Foreskin keratinocyte (primary cell): ENCODE measurements at places on chromosomes 5 and 9. TPM values are rescaled to one million over a fixed set of nuclear protein-coding genes. Genes with fewer than 3 reads are reported as not detected.

GRCh38 chr9:124929464-124929863, 11.4 kb downstream of the GOLGA1 start:
- DNase-seq = no peak

DNA sequence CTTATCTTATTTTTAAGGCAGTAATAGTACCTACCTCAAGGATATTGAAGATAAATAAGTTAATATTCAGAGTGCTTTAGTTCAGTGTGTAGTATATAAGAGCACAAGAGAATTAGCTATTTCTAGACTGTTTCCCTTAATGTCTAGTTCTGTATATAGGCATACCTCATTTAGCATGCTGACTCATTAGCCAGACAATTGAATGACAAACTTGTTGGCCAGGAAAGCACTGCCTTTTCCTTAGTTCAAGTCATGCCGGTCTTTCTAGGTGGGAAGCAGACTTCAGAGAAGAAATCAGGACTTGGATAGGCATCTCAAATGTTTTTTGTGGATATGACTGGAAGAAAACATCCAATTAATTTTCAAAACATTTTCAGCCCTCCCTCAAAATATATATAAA, 3.2 kb upstream of the FBXO4 start:
- DNase-seq = peak; percentile 40

GRCh38 chr5:167503926-167504720, 787.3 kb upstream of the WWC1 start:
- no peak for DNase-seq

DNA sequence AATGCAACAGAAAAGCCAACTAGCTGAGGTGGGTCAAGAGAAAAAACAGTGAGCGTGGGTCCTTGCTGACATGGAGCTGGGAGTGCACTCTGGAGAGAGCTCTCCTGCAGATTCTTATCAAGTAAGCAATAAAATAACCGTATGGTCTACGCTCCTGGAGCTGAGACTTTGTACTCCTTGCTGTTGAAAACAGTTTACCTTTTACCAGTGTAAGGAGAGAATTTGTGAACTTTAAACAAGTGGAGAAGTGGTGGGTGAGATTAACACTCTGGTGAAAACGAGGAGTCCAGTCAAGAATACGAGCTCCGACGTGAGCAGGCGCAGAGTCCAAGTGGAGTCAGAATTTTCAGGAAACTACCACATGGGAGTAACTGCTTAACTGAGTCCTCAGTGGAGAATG, 156.1 kb upstream of the ERCC6L2 start:
- DNase-seq = no peak

GRCh38 chr5:173664154-173664526, 47.7 kb upstream of the BOD1 start:
- no peak for DNase-seq

GRCh38 chr9:79719989-79720388, 148.2 kb downstream of the TLE4 start:
- DNase-seq = no peak

GRCh38 chr9:130608554-130609134, 29.3 kb downstream of the FUBP3 start:
- no peak for DNase-seq

DNA sequence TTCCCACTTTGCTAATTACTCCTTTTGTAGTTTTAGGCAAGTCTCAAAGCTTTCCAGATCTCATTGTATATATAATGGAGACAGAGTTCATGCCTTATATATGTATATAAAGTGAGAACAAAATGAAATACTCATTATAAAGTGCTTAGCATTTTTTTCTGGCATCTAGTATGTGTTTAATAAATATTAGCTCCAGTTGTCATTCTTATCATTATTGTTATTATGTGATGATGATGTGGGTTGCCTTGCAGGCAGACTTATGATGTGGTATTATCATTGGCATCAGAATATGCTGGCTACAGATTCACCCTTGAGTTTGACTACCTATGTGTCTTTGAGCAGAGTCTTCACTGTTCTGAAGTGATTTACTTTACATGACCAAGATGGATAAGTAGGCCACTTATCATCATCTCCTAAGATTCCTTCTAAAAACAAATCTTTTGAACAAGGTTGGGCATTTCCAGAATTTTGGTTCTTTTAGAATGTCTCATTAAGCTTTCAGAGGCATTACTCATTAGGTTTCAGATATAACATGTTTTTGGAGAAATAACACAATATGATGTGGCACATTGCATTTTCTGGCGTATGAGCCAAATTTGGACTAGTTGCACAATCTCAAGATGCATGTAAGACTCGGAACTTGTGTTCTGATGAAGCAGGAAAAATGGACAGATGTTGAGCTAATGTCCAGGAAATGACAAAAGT, 145.6 kb upstream of the TNC start:
- peak; percentile 81 for DNase-seq

DNA sequence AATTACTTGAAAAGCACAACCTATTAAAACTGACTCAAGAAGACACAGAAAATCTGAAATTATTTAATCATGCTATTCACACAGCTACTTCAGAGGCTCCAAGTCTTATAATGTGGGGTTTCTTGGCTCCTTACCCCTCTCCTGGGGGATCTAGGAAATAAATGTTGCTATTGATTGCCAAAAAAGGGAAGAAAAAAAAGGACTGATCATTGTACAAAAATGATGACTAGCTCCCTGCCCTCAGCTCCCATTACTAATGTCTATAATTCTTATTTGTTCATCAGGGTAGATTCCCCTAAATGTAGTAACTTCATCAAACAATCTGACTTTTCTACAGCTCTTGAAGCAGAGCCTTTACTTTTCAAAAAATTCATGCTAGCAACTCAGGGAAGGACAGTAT, 3.3 kb upstream of the SMC5 start:
- DNase-seq = peak; percentile 26

DNA sequence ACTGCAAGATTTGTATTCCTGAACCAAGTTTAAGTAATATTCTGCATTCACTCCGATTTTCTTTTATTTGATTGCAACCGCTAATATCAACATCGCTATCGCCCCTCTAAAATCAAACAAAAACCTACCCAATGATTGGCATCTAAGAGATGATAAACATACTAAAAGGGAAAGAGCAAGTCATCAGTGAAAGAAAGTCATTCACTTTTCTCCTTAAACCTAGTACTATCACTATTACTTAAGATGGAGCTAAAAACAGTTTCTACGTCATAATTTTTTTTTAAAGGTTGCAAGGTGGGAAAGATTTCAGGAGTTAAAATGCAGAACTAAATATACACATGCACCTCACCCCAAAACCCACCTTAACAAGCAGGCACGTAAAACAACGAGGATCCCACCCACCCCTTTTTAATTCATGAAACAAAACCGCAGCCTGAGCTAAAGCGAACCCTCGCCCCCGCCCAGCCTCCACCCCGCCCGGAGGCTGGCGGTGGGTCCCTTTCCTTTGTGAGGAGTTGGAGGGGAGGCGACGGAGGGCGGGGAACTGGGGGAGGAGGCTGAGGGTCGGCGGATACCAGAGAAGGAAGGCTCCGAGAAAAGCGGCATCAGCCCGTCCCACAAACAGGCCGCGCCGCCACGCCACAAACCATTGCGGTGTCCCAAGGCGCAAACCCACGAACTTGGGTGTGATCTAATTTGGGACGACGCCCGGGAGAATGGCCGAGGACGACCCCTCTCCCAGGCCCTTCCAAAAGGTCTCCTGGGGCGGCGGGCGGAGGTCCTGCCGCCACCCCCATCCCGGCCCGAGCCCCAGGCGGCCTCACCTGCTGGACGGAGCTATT, 861 bp downstream of the UBQLN1 start:
- no peak for DNase-seq

DNA sequence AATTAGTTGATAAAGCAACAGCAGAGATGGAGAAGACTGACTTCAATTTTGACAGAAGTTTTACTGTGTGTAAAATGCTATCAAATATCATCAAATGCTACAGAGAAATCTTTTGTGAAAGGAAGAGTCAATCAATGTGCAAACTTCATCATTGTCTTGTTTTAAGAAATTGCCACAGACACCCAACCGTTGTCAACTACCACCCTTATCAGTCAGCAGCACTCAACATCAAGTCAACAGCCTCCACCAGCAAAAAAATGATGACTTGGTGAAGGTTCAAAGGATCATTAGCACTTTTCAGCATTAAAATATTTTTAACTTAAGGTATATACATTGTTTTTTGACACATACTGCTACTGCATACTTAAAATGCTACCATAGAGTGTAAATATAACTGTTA, 888.8 kb downstream of the CDH18 start:
- no peak for DNase-seq

GRCh38 chr5:53552561-53552960, 7.9 kb upstream of the NDUFS4 start:
- no peak for DNase-seq

- DNase-seq = no peak
These were observed 141.0 kb downstream of the AGTPBP1 start for GRCh38 chr9:85600675-85601263.

DNA sequence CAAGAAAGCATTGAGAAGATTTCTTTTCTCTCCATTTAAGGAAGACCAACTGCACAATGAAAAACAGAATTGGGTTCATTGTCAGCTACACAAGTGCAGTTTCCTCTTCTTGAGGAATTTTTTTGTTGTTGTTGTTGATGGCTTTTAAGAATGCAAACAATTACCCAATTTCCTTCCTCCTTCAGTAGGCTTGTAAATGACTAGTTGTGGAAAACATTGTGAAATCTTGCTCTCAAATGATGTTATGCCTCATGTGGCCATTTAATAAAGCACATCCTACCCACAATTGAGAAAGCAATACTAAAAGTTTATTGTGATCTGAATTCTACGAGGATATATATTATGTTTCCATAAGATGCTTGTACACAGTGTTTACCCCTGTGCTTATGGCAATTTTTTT, 171.6 kb downstream of the FAM174A start:
- peak; percentile 30 for DNase-seq

GRCh38 chr5:103232393-103232999, 26.1 kb upstream of the MACIR start:
- DNase-seq = no peak

GRCh38 chr9:98727428-98727827, 18.7 kb upstream of the GABBR2 start:
- no peak for DNase-seq

- DNase-seq = peak; percentile 92
These were observed 38.3 kb downstream of the RECK start for GRCh38 chr9:36074870-36075532.

DNA sequence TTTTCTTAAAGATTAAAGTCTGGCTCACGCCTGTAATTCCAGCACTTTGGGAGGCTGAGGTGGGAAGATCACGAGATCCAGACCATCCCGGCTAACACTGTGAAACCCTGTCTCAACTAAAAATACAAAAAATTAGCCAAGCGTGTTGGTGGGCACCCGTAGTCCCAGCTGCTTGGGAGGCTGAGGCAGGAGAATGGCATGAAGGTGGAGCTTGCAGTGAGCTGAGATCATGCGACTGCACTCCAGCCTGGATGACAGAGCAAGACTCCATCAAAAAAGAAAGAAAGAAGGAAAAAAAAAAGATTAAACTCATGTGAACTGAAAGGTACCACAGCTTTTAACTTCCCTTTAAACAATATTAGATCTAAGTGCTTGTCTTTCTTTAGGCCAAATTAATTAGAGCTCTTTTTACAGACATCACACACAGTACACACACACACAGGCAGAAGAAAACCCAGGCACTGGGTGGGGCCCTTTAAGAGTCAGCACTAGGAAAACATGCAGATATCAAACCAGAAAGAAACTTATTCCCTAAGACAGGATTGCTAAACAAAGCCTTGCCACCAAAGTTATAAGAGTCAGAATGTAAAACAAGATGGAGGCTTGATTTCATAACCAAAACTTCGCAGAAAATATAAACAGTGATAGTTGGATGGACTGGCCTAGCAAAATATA, 29.3 kb upstream of the UHRF2 start:
- peak; percentile 11 for DNase-seq

- no peak for DNase-seq
These were observed 160.3 kb upstream of the PTPRD start for GRCh38 chr9:10773136-10773535.

- peak; percentile 22 for DNase-seq
These were observed 223.0 kb upstream of the NUDT12 start for GRCh38 chr5:103785569-103785968.

The TRIM36 gene
- polyA plus RNA-seq = 0.32 and 0.50 TPM in 2 replicates

The NRG2 gene
- 0.20 and 0.29 TPM in 2 replicates for polyA plus RNA-seq

The FOXD4 gene
- 0.10 and 0.16 TPM in 2 replicates for polyA plus RNA-seq

The C9orf153 gene
- polyA plus RNA-seq = 0.09 and 0.23 TPM in 2 replicates

The MARCOL gene
- not detected in 2 replicates for polyA plus RNA-seq

The DND1 gene
- polyA plus RNA-seq = 0.47 and 0.57 TPM in 2 replicates

The PPP3R2 gene
- not detected in 2 replicates for polyA plus RNA-seq

The PITX1 gene
- polyA plus RNA-seq = 0.43 and 0.82 TPM in 2 replicates

The FCN2 gene
- not detected in 2 replicates for polyA plus RNA-seq

The AFAP1L1 gene
- polyA plus RNA-seq = 9.8 and 10.1 TPM in 2 replicates

The TAL2 gene
- not detected in 2 replicates for polyA plus RNA-seq

The PCDHB11 gene
- polyA plus RNA-seq = not detected in 2 replicates

The CACNA1B gene
- under 0.01 TPM in 1 of 2 replicates, not detected in the other for polyA plus RNA-seq

The CAVIN4 gene
- 0.25 and 0.29 TPM in 2 replicates for polyA plus RNA-seq
